ENCODE measurements at places on chromosomes 11 and 22.

GRCh38 chr11:76385903-76386302 is 4.8 kb downstream of the GVQW3 start:
- DNase-seq = no peak

DNA sequence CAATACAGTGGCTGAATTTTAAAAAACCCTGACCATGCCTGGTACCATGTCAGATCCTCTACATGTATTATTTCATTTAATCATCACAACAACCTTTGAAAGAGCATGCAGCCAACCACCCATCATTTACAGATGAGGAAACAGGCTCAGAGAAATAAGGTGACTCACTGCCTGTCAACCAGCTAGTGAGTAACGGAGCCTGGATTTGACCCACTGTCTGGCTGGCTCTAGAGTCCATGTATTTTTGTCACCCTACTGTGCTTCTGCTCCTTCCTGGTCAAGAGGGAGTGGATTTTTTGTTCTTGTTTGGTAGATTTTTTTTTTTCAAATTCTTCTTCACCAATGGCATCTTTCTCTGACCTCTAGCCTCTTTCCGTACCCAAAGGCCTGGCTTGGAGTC is 77.4 kb downstream of the CWC15 start:
- no peak for DNase-seq

DNA sequence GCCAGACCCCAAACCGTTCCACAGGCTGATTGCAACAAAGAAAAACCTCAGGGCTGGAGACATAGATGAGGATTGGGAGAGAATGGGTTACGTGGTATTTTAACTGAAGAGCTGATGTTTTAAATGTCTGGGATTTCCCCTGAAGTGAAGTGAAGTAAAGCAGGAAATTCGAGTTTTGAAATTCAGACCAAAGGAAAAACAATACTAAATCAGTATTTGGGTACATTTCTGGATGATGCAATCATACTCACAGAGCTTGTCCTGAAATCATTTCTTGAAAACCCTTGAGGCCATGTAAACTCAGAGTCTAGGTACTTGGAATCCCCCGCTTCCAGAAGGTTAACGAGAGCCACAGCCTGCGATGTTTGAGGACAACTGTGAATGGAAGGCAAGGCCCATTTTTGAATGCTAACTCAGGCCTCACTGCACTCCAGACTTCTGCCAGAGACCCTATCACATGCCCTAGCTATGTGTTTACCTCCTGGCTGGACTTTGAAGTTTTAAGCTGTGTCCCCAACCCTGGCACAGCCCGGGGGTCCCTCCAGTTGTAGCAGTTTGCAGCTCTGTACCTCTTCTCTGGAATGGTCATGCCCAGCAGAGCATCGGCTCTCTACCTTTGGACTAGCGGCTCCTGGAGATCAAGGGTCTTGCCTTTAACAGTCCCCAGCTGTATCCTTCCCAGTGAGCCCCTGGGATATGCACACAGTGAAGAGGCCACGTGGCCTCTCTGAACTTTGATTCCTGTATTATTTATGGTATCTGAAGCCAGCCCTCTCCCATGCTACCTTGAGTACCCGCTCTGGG is 5.4 kb upstream of the FTH1 start:
- no peak for DNase-seq

GRCh38 chr11:96186806-96187205 is 156.2 kb downstream of the MAML2 start:
- no peak for DNase-seq

GRCh38 chr11:119747868-119748660 is 19.1 kb upstream of the NECTIN1 start:
- no peak for DNase-seq

DNA sequence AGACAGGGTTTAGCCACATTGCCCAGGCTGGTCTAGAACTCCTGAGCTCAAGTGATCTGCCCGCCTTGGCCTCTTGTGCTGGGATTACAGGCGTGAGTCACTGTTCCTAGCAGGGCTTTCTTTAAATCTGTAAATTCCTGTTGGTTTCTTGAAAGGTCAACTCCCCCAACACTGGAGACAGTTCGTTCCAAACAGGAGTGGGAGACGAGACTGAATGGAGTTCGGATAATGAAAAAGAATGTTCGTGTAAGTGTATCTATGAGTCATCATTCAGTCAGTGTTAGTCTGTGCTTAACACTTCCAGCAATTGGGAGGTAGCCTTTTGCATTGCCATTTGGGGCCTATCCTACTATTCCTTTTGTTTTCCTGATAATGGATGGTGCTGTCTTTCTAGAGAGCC is 10.0 kb upstream of the BACE1-AS start:
- no peak for DNase-seq

DNA sequence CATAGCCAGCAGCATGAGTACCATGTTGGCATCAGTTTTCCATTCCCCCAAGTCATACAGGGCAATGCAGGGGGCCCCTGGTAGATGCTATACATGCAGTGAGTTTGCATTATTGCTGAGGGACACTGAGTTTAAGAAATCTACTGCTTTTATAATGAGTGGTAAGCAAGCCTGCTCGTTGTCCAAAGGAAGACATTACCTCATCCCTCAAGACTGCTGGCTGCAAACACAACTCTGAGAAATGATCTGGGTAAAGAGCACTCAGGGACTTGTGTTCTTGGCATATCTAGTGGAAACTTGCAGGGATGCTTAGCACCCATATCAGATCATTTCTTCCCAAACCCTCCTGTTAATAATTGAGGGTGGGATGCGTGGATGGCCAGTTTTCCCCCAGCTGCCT is 77.9 kb downstream of the CWC15 start:
- no peak for DNase-seq

- no peak for DNase-seq
Measured at GRCh38 chr22:35140879-35141745, 75.2 kb downstream of the ISX start.
